ENCODE measurements at places on chromosomes 1 and 21.

GRCh38 chr1:29234471-29234870, 1.9 kb upstream of the PTPRU start:
- DNase-seq = no peak

GRCh38 chr1:97334454-97334853, 586.4 kb downstream of the DPYD start:
- DNase-seq = no peak

- DNase-seq = no peak
Measured at GRCh38 chr1:229101011-229101871, 169.7 kb upstream of the RAB4A start.

GRCh38 chr1:100834777-100835660, 59.6 kb downstream of the EXTL2 start:
- DNase-seq = no peak

DNA sequence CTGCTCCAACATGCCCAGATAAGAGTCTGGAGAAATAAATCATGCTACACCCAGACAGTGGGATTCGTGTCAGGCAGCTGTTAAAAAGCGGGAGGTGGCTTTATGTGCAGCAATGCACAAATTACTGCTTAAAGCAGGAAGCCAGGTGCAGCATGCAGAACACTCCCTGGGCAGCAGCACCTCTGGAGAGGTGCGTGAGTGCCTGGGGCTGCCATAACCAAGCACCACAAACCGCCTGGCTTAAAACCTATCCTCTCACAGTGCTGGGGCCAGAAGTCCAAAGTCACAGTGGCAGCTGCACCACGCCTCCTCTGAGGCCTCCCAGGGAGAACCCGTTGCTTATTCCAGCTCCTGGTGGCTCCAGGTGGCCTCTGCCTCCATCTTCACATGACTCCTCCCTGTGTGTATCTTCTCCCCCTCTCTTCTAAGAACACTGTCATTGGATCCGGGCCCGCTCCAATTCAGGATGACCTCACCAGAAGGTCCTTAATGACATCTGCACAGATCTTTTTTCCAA, 115.6 kb downstream of the SIK1 start:
- DNase-seq = no peak

- no peak for DNase-seq
Measured at GRCh38 chr1:33323663-33324477, 3.0 kb upstream of the A3GALT2 start.

- no peak for DNase-seq
Measured at GRCh38 chr1:88680911-88681622, 3.0 kb upstream of the PKN2 start.

DNA sequence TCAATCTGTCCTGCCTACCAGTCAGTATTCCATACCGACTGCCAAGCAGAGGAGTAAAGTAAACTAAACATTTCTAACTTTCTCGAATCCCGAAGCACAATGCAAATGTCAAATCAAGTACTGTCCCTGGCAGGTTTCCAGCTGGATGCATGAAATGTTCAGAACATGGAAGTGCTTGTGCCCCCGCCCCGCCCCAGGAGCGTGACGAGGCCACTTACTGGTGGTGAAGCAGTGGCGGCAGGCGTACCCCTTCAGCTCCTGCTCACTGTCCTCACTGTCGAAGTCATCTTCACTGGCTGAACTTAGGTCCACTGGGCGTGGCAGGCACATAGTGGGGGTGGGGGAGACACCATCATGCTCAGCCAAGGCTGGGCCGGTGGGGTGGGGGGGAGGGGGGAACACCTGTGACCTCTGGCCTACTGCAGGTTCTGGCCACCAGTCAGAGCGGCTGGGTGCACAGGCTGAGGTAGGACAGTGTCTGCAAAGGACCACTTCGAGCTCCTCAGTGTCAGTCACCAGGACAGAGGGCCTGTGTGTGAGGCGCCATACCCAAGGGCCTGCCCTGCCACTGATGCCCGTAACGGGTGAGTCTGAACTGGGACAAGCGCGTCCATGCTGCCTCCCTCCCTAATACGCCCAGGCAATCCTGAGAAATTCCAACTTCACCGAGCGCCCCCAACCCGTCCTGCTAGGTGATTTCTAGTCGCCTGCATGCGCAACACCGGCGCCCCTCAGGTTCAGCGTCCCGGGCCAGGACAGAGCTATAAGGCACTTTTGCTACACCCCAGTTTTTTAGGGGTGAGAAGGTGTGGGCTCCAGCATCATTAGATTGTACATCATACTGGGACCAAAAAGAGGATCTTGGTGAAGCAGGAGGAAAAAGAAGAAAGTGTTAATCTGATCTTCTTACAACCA, 46.9 kb downstream of the SLC45A1 start:
- no peak for DNase-seq

- no peak for DNase-seq
Measured at GRCh38 chr1:198168227-198168626, 11.4 kb downstream of the NEK7 start.

GRCh38 chr1:30900931-30901560, 7.5 kb downstream of the SDC3 start:
- no peak for DNase-seq

DNA sequence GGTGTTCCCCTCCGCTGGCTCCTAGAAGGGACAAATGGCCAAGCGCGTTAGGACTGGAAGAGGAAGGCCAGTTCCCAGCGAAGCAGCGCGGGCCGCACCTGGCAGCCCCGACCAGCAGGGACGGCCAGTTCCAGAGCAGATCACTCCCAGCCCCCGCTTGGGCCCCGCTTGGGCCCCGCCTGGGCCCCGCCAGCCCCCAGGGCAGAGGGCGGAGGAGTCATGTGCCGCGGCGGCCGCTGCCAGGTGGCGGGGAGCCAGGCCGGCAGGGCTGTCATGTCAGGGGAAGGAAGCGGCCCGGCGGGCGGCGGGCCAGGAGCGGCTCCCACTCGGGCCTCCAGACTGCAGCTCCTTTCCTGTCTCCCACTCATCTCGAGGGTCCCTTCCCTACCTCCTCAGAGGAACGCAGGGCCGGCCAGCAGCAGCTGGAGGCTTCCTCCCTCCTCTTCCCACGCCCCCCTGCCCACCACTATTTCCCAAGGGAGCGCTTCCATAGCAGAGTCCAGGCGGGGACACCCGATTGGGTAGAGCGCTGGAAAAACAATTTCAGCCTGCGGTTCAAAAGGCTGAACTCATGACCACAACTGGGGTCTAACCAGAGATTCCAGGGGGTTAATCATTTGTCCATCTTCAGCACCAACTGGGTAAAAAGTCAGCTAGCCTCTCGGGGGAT, 16.5 kb downstream of the ZNF697 start:
- DNase-seq = no peak

- DNase-seq = no peak
Measured at GRCh38 chr1:169086603-169087455, 19.7 kb upstream of the ATP1B1 start.

DNA sequence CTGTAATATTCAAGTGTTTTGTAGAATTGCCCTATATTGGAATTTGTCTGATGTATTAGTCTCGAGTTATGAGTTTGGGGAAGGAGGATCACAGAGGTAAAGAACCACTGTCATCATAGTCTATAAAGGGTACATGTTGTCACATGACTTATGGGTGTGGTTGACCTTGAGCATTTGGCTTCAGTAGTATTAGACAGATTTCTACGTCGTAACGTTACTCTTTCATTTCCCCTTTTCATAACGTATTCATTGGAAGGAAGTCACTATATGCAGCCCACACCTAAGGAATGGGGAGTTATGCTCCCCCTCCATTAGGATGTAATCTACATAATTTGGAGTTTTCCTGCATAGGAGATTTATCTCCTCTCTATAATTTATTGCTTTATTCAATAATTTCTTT, 110.1 kb upstream of the VAV3 start:
- peak; percentile 39 for DNase-seq

GRCh38 chr1:213772128-213773063, 215.4 kb upstream of the PROX1 start:
- DNase-seq = no peak

- DNase-seq = no peak
Measured at GRCh38 chr1:99685516-99686180, 39.7 kb downstream of the PALMD start.

DNA sequence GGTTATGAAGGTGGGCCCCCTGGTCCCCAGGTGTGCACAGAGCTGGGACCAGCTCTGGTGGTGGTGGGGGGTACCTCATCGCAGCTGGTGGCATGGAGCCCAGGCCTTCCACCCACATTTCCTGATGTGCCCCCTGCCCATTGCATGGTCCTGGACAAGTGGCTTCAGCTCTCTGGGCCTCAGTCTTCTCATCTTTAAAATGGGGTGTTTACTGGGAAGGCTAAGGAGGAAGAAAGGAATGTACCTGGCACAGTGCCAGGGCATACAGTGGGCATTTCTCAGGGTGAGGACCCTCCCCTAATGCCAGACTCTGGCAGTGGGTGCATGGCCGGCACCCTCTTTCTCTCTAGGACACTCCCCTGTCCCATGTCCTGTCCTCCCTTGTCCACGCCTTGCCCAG, 7.5 kb downstream of the CLCNKB start:
- DNase-seq = no peak

GRCh38 chr1:29981586-29982239, 741.7 kb downstream of the MATN1 start:
- DNase-seq = no peak

Data from SIG-M5 (cell line).